ENCODE measurements at places on chromosomes 6 and 20.
A peak's percentile ranks its signal among the peaks of the same experiment; 100 is the strongest.

- DNase-seq: no peak
These were observed 87.1 kb downstream of the TRMT6 start for GRCh38 chr20:5863040-5863833.

DNA sequence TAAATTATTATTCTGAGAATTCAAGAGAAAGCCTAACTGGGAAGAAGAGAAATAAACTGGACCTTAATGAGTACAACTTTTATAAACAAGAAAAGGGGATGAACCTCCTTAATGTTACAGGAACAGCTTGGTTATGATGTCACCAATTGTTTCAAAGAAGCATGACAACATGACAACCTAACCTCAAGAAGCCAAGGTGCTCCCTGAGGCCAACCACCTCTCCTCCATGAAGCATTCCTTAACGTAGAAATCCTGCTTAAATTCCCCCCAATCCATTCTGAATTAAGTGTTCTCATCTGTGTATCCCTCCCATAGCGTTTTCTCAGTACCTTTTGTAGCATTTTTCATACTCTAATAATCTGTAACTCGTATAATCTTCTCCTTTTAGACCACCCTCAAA, 1.7 kb downstream of the HBS1L start:
- DNase-seq: no peak

DNA sequence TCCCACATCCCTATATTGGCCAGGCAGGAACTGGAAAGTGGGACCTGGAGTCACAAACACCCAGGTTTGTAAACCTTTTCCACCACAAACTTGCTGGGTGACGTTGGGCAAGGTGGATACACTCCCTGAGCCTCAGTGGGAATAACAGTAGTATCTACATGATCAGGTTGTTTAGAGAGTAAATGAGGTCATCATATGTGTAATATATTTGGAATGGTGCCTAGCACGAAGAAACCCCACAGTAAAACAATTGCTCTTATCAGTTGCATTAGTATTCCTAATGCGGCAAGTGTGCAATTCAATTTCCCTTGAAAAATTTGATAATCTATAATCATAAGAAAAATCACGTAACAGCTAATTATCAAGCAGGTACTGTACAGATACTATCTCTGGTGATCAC, 51.9 kb downstream of the HIVEP2 start:
- no peak for DNase-seq

GRCh38 chr6:111524735-111525134, 41.7 kb upstream of the REV3L start:
- no peak for DNase-seq

GRCh38 chr6:152338335-152339125, 298.6 kb downstream of the SYNE1 start:
- peak; percentile 30 for DNase-seq

Data from NCI-H460 (cell line).